CD4-positive, alpha-beta T cell treated with Interleukin-17A for 1 hour (primary cell): ENCODE measurements at places on chromosomes 12 and 14.

GRCh38 chr14:61515436-61516117 lies 179.7 kb upstream of the HIF1A start:
- no peak for DNase-seq

GRCh38 chr12:108568338-108569154 lies 6.2 kb downstream of the ISCU start:
- DNase-seq: peak; percentile 78

DNA sequence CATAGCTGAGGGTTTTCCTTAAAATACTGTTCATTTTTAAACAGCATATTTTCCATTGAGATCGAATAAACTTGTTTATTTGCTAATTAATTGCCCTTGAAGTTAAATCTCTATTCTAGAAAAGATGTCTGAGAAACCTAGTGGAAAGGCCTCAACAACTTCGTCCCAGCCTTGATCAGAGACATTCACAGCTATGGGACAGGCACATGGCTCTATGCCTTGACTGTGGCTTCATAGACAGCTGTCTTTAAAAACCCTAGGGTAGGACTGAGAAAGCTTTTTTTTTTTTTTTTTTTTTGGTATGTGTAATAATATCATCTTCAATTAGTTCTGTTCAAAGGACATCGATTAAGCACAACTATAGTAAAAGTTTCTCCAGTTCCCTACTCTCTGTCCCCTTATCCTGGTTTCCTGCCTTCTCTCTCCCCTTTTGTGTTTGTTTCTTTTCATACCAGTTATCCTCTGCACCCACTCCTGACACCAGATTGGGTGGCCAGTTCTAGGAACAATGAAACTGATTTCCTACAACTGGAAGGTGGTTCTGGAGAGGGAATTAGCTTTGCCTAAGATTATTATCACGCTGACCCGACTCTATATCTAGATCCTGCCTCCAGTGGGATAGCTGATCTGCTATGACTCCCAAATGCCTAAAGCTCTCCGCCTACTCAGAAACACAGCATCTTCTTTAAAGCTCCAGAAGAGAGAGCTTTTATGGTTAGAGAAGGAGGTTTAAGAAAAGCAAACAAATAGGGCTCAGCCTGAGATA lies 20.3 kb downstream of the SOCS2 start:
- DNase-seq: no peak

- DNase-seq: no peak
Observed at GRCh38 chr12:104600790-104601739, 144.3 kb downstream of the CHST11 start.

- no peak for DNase-seq
Observed at GRCh38 chr12:103742349-103742932, 98.6 kb downstream of the NT5DC3 start.

GRCh38 chr14:87492561-87492960 lies 500.4 kb downstream of the GALC start:
- no peak for DNase-seq

- DNase-seq: no peak
Observed at GRCh38 chr14:82067221-82067875, 533.7 kb upstream of the SEL1L start.

GRCh38 chr12:109883461-109883860 lies 3.1 kb upstream of the GLTP start:
- no peak for DNase-seq

DNA sequence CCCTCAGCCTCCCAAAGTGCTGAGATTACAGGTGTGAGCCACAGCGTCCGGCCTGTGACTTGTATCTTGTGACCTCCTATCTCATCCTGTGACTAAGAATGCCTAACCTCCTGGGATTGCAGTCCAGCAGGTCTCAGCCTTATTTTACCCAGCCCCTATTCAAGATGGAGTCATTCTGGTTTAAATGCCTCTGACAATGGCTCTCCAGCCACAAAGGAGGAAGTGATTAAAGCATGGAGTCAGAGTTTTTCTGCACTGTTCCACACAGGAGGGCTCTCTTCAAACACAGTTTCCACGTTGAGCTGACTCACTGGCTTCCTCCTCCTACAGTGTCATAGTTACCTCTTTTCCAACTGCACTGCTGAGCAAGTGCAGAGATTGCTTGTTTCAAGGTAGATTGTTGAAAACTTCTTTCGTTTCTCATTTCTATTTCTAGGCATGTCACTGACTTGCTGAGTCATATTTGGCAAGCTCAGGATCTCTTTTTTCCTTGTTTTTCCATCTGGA lies 383.8 kb downstream of the PCNX1 start:
- DNase-seq: no peak

DNA sequence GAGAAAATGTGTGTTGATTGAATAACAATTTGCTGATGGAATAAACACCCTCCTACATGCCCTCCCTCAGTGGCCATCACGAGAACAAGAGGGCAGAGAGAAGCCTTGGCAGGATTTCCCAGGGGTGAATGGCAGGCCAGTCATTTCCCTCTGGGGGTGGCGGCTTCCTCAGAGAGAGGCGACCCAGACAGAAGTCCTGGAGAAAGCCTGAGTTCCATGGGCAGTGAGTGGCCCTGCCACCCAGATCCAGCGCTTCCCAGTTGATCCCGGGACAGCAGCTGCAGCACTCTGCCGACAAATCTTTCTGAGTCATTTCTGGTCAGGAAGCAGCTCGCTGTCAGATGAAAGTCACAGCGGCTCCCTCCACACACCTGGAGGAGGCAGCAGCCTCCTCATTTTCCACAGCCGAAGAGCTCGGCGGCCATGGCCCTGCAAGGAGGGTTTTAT lies 123.0 kb downstream of the SCARB1 start:
- DNase-seq: no peak

GRCh38 chr12:109717390-109718357 lies 4.0 kb downstream of the FAM222A start:
- no peak for DNase-seq

DNA sequence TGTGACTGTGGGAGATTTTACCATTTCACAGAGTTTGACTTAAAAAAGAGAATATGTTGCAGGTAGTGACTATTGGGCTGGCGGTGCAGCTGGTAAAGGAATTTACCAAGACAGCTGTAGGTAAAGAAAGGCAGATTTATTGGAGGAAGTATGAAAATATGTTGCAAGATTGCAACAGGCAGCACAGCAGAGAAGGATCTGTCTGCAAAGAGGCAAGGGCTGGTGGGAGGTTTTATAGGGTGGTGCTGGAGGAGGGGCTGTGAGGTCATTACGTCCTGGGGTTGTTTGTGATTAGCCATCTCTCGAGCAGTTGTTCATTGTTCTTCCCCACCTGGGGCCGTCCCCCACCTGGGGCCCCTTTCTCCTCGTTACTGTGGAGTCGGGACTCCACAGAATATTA lies 62.1 kb downstream of the ACACB start:
- no peak for DNase-seq

DNA sequence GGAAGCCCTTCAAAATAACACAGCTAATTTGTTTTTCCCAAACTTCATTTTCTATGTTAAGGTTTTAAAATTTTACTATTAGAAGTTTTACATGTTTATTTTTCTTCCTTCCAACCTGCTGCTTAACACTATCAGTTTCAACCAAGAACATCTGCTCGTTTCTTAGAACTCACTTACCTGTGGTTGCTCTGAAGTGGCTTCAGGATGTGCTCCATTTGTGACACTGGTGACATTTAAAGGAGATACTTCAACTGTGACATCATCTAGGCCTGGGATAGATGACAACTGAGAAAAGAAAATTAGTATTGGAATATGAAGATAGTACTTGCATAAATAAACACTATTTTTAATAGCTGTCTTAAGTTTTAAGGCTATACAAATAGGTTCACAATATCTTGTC lies 17.9 kb downstream of the WASHC3 start:
- DNase-seq: peak; percentile 56

GRCh38 chr12:129607301-129607700 lies 296.5 kb downstream of the TMEM132D start:
- no peak for DNase-seq

DNA sequence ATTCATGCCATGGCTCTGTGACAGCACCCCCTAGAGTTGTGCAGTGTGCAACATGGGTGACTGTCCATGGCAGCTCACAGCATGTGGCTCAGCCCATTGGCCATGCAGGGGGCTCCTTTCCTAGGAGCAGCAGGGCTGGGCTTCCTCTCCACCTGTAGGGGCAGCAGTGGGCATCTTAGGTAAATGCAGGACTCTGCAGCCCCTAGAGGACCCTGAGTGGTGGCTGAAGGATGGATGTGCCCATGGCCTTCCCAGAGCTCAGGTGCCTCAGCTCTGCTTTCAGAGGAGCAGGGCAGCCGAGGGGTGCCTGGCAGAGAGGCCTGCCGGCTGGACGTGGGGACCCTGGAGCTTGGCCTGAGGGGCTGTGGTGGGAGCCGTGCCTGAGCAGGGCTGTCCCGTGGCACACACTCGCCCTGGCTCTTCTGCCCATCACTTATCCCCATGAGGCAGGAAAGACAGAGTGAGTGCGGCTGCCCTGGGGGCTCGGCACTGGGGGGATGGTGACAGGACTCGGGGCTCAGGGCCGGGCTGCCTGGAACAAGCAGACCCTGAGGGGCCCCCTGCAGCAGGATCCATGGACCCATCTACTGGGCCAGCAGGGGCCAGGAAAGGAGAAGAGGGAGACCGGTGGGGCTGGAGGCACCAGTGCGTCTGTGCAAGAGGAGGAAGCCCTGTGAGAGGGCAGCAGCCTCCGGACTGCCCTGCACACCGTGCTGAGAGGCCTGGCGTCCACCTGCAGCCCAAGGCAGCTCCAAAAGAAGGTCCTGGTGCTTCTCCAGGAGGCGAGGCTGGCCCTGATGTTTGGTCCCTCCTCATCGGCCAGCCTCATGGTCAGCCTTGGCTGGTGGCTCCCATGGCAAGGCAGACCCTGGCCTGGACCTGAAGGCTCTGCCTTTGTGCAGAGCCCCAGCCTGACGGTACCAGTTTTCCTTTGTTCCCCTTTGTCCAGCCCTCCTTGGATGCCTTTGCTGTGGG lies 7.6 kb downstream of the ADSS1 start:
- no peak for DNase-seq

DNA sequence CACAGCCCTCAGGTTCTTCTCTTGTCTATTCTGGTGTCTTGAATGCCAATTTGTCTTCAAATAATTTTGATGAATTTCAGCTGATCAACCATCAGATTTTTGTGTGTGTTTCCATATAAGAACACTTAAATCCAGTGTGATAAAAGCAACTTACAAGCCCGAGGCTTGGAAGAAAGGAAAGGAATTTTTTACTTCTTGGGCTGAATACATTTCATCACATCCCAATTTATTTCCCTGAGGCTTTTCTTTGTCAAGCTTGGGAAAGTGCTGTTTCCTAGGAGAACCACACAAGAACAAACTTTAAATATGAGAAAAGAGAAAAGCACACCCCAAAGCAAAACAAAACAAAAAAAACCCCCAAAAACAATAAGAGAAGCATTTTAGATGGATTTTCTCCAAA lies 26.6 kb downstream of the GPRC5D start:
- no peak for DNase-seq

- no peak for DNase-seq
Observed at GRCh38 chr14:77022236-77022852, 6.2 kb downstream of the IRF2BPL start.

GRCh38 chr12:111971800-111972199 lies 41.2 kb downstream of the TMEM116 start:
- peak; percentile 44 for DNase-seq

DNA sequence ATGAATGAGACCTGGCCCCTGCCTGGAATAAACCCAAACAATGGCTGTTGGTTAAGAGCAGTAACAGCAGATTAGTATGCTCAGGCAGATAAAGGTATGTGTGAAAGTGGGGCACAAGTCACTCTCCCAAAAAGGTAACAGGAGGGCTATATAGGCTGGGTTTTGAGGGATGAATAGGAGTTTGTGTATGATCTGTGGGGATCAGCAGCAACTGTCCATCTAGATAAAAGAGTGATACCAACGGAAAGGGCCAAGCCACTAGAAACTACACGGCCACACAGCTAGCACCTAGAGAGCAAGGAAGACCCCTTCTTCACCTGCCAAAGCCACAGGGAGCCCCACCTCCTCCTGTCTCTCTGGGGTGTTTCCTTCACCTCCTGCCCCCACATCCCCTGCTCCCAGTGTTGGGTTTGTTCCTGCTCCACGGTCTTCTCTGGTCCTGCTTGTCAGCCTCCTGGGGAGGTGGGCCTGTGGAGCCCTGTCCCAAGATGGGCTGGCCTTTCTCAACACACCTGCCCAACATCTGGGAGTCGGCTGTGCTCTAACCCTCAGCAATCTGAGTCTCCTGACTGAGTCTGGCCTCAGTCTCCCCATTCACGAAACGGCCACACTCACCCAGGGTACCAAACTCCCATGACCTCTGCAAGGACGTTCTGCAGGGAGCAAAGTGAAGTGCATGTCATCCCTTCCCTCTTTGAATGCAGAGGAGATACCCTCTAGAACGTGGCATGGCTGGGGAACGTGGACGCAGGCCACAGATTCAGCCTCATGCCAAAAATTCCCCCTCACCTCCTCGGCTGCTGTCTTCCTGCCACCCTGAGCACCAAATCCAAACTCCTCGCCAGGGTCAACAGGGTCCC lies 108.2 kb downstream of the NCOR2 start:
- DNase-seq: no peak

DNA sequence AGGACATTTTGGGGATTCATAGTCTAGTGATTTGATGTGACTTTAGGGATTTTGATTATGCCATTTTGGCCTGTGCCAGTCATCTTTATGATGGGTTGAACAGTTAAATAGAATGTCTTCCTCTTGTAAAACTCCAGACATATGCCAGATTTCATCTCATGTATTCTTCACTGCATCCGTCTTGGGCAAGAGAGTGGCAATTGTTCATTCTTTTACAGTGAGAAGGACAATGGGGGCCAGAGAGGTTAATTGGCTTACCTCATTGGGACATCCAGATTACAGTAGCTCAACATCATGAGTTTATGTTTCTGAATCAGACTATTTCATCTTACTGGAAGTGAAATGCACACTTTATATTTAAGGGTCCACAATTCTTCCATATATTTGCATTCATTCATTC lies 108.2 kb upstream of the SLC38A2 start:
- DNase-seq: no peak

- DNase-seq: no peak
Observed at GRCh38 chr14:66046035-66046434, 440.1 kb upstream of the CCDC196 start.

DNA sequence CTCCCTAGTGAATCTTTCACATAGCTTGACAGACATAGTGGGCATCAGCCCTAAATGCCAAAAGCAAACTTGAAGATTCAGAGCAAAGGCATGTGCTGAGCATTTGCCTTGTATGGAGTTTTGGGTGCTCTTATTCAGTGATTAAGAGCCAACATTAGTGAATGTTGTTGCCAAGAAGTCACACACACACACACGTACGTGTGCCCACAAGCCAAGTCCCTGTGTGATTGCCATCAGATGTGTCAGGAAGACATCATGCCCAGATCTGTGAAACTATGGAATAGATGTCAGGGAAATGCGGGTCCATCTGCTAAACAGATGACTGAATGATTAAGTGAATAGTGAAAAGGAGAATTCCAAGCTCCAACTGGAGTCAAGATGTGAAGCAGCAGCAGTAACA lies 149.0 kb downstream of the AKAP6 start:
- DNase-seq: no peak
